Panc1 (cell line): ENCODE measurements at places on chromosomes 7 and 10.

DNA sequence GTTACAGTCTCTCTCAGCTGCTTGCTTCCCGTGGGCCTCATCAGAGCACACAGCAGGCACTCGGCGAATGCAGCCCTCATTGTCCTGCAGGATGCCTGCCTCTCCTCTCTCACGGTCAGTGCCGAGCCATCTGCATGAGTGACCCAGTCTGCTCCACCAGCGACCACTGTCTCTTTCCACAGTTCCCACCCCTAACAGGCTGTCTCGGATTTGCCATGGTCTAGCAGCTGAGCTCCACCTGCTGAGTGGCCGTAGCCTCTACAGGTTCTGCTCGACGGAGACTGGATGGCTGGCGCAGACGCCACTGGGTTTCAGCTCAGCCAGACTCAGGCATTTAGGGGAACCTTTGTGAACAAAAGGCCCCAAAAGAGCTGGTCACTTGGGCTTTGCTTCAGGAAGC is 209.4 kb upstream of the FOXK1 start:
- DNase-seq, result no peak

GRCh38 chr10:68957284-68957615 is 1.3 kb downstream of the DDX21 start:
- no peak for DNase-seq

- DNase-seq, result no peak
Measured at GRCh38 chr7:110779339-110779738, 311.6 kb upstream of the LRRN3 start.

DNA sequence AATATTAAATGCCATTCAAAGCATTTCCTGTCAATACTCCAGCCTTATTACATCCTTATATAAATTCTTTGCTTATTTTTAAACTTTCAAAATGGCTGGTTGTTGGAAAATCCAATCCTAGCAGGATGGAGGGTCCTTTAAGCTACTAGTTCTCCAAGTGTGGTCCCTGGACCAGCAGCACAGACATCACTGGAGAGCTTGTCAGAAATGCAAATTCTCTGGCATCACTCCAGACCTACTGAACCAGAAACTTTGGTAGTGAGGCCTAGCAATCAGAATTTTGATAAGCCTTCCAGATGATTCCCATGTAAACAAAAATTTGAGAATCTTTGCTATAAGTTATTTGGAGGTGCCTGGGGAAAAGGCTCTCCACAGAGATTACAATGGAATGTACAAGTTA is 43.8 kb downstream of the CALCR start:
- DNase-seq, result no peak

- no peak for DNase-seq
Measured at GRCh38 chr10:43322331-43322730, 49.1 kb upstream of the FXYD4 start.
